ENCODE measurements at places on chromosomes 6 and 20. TPM values are rescaled to one million over a fixed set of nuclear protein-coding genes. Genes with fewer than 3 reads are reported as not detected.

Gene ERGIC3
- total RNA-seq: 128 TPM

Gene MOG
- total RNA-seq: not detected

Gene GATA5
- not detected for total RNA-seq

Gene LIME1
- total RNA-seq: 138 TPM

Gene GPSM3
- 171 TPM for total RNA-seq

Gene MYL9
- 0.96 TPM for total RNA-seq

Gene UQCC2
- total RNA-seq: 108 TPM

Gene OTOR
- not detected for total RNA-seq

Gene GJA10
- total RNA-seq: 0.35 TPM

Gene KIF25
- not detected for total RNA-seq

Gene TSPO2
- not detected for total RNA-seq

Gene FERMT1
- 0.47 TPM for total RNA-seq

Gene CALHM5
- not detected for total RNA-seq
